ENCODE measurements at places on chromosomes 4 and X.
A peak's percentile ranks its signal among the peaks of the same experiment; 100 is the strongest.

DNA sequence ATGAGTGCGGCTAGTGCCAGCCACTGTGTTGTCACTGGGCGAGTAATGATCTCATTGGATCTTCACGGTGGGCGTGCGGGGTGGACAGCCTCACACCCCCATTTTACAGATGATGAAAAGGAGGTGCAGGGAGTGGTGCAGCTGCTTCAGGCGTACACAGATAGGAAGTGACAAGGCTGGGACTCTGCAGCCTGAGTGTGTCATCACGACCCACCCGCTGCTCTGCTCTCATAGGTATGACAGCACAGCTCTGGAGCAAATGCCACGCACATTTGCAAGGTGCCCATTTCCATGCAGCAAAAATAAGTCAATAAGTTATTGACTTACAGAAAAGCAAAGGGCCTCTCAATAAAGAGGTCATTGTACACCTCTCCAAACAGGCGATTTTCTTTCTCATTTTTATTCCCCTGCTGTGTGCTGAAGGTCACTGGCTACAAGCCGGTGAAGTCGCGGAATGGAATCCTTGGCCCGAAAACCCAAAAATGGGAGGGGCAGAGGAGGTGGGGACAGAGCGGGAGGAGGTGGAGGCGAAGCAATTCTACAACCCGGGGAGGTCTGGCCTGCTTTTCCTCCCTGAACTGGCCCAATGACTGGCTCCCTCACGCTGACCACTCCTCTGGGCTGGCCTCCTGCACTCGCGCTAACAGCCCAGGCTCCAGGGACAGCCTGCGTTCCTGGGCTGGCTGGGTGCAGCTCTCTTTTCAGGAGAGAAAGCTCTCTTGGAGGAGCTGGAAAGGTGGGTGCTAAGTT lies at the start of gene SOD3:
Gene SOD3, plus strand, starts transcription at position 658 of the 750 bp plus-strand sequence. CDS start 3,949 bp downstream, outside the sequence.
- no peak for DNase-seq

- no peak for DNase-seq
Observed at GRCh38 chr4:177401658-177402273, 40.5 kb downstream of the AGA start.

DNA sequence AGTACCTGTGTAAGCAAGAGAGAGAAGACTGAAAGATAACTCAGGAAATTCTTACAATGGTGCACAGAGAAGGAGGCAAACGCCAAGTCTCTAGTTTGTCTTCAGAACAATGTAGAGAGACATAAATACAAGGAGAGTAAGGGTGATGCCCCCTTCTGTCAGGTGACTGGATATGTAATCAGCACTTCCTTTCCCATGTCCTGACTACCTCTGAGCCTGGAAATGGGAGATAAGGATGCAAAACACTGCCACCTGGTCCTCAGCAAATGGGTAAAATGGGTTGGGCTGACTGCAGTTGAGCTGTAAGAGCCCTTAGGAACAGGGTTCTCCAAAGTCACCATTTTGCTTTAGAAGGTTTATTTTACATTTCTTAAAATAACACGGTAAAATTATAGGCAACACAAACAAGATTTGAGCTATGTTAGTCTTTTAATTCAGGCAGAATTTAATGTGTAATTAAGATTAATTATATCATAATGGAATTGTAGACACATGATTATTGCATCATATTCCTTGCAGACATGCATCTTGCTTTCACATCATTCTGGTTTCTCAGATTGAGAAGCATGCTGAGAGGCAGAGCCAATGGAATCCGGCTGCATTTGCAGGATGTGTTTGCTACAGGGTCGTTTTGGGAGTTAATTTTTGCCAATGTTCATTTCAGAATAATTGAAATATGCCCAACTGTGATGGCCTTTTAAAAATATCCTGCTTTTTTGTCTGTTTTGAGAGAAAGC lies 37.2 kb upstream of the ARX start:
- no peak for DNase-seq

DNA sequence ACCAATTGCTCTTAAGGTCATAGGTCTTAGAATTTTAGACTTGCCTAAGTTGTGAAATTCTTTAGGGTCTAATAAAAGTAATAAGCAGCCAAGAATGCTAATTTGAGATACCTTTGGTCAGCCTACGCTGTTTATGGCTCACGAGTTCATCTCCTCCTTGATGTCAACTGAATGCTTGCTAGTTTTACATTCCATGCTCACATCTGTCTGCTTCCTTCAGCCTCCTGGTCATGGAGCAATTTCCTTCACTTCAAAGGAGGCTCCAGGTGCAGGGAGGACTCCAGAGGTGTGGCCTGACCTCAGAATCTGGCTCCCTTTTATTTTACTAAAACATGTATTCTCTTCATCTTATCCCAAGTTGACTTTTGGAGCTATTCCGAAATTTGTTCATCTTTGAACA lies 23.3 kb upstream of the LNX1 start:
- no peak for DNase-seq

GRCh38 chr4:7335344-7336066 lies 99.2 kb downstream of the PSAPL1 start:
- DNase-seq = peak; percentile 10

- DNase-seq = no peak
Observed at GRCh38 chr4:45663003-45663402, 460.9 kb downstream of the GABRG1 start.

GRCh38 chr4:80069837-80070731 lies 2.9 kb downstream of the ANTXR2 start:
- DNase-seq = no peak

- DNase-seq = no peak
Observed at GRCh38 chr4:89100853-89101252, 10.5 kb upstream of the TIGD2 start.

DNA sequence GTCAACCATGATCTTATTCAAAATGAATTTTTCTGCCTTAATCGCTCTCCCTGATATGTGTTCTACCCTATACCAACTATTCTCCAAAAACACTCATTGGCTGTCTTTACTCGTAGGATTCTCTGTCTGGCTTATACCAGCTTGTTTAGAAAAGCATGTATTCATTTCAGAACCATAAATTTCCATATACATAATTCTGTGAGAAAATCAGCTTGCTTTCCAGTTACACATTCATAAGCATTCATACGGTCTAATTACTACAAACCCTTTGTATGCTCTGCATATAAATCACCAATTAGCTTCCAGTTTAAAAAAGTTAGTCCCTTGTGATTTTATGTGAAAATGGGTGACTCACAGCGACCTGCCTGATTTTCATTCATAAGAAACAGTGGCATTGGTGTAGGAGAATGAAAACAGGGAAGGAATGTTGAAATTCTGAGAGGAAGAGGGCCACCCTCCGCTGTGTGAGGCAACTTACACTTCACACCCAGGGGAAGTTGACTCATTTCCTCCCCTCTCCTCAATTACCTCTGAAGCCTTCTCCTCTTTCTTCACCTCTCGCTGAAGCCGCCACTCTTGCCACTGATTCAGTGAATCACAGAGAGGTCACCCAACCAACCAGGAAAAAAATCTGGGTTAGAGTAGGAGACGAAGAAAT lies 63.3 kb downstream of the MEPE start:
- peak; percentile 1 for DNase-seq

DNA sequence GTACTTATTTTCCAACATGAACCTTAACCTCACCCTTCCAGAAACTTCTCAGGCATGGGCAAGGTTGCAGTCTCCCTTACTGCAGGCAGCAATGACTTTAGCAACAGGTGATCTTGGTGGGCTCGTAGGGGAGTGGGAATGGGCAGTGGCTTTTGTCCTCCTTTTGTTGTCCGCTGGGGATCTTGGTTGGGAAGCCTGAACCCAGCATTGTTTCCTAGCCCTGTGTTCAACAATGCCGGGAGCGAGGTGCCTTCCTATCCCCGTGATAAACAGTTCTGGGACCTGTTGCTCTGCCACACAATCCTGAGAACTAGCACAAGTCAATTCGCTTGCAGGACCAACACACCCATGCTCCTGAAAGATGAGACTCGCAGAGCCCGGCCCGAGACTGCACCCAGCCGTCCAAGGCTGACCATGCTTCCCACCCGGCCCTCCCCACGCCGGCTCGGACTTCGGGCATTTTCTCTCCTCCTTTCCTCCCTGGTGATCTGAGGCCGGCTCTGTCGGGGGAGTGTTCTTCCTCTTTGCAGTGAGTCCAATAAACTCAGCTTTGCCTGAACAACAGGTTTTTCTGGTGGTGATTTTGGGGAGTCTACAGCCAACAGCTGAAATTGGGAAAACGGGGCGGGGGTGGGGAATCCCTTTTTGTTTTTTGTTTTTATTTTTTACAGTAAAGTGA lies 20.2 kb downstream of the IRAK1 start:
- no peak for DNase-seq

- DNase-seq = no peak
Observed at GRCh38 chr4:86890790-86891189, 1.4 kb downstream of the C4orf36 start.

DNA sequence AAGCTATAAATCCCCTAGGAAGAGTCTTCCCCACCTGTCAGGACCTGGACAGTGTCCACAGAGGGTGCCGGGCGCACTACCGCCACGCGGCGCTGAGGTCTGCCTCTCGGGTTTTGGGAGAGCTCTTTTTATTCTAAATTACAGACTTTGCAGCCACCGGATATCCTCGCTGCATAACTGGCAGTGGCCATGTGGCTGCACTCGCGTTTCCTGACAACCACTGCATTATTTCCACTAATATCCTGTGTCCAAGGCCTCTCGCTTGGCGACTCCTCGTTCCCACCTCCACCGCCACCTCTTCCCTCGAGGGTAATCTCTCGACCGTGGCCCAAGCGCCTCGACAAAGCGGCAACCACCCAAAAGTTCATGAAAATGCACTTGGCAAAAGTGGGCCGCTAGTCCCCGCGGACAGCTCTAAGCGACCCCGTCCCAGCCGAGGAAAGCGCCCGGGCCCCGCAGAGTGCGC lies 512 bp upstream of the TMEM131L start:
- no peak for DNase-seq

DNA sequence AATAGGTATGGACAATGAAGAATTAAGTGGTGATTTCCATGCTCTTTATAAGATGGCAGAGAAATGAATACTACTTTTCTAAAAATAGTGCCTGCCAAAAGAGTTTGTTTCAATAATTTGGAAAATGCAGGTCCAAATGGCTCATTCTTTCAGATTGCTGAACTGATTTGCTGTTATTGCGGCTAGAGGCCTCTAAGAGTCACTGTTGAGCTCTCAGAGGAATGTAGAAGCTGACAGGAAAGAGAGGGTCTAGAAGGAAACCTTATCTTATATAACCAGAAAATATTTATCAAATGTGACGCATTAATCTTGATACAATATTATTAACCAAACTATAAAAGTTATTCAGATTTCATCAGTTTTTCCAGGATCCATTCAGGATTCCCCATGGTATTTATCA lies 65.7 kb upstream of the PAGE1 start:
- DNase-seq = no peak

- no peak for DNase-seq
Observed at GRCh38 chr4:108205859-108206258, 37.1 kb upstream of the LEF1 start.

DNA sequence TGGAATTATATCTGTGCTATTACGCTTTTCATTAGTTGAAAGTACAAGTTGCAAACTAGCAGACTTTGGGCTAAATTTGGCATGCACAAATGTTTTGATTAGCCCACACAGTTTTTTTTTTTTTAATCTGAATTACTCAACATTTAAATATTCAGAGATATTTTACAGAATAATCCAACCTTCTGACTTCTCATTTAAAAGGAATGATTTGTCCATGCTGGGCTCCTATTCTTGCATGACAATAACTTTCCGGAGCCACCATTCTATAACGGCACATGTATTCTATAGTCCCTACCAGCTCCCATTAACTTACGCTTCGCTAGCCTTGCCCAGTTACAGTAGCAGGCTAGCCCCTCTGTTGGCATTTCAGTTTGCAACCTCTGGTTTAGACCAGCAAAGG lies 219.3 kb upstream of the FTHL17 start:
- DNase-seq = no peak

- DNase-seq = no peak
Observed at GRCh38 chr4:673349-674091, 556 bp downstream of the ATP5ME start.

GRCh38 chr4:39649639-39650265 lies 11.1 kb upstream of the SMIM14 start:
- no peak for DNase-seq

DNA sequence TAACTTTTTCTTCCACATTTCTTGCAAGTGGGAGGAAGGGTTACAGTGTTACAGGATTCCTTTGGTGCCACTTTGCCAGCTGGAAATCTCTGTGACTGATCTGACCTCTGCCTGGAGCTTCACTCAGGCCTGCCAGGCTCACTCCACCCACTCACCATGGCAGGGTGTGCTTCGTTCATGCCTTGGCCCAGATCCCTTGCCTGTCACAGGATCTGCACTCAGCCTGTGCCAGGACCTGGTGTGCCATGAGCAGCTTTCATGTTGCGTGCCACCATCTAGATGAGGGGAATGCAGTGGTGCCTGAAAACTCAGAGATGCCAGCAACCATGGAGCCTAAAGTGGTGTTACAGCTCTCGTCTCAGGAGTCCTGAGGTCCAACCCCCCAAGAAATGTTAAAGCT lies 2596.4 kb downstream of the PCDH7 start:
- no peak for DNase-seq

- no peak for DNase-seq
Observed at GRCh38 chr4:163988865-163989264, 494.4 kb downstream of the TMA16 start.

GRCh38 chrX:39168609-39169008 lies 367.4 kb downstream of the MID1IP1 start:
- no peak for DNase-seq

- DNase-seq = no peak
Observed at GRCh38 chr4:146245246-146245645, 30.9 kb downstream of the REELD1 start.

- DNase-seq = peak; percentile 2
Observed at GRCh38 chrX:110442635-110443034, 84.0 kb downstream of the RTL9 start.

GRCh38 chrX:102042372-102043325 lies 82.8 kb upstream of the TCEAL2 start:
- no peak for DNase-seq

DNA sequence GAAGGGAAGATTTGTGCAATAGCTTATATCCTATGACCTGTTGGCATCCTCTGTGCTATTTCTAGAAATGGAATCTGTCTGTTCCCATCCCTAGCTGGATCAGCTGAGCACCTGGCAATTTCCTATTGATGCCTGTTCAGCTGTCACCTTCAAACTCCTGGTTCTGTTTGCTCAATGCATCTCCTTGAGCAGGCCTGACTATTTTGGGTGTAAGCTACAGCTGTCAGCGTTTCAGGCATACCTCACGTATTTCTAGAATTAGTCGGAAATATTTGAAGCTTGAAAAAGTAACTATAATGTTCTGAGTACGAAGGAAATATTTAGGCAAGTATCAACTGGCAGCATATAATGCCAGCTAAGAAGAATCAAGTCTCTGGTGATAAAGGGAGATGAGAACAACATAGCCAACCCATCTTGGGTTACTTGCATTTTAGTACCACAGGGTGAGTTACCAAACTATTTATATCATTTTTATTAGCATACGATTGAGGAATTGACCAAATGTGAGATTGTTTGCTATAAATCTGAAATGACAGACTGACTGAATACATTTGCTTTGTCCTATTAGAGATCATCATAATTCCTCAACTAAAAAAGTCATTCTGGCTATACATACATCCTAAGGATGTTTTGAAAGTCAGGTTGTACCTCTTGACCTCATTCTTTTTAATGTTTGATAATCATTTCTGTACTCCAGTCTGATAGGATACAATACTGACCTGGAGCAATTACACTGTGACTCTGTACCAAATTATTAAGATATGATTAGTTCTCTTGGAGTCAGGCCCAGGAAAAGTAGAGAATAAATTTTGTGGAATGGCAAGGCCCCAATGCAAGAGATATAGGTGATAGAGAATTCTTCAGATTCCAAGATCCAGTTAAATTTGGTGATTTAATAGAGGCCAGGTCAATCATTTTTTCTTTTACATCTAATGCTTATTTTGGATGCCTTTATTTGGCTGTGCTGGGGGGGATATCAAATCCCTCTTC lies 36.4 kb upstream of the PLAC1 start:
- no peak for DNase-seq
